Posterior cingulate gyrus (tissue), 11 donors: ENCODE measurements at places on chromosomes 3 and 15.

- no peak for DNase-seq
These were observed 41.1 kb upstream of the GNB5 start for GRCh38 chr15:52232327-52232726.

DNA sequence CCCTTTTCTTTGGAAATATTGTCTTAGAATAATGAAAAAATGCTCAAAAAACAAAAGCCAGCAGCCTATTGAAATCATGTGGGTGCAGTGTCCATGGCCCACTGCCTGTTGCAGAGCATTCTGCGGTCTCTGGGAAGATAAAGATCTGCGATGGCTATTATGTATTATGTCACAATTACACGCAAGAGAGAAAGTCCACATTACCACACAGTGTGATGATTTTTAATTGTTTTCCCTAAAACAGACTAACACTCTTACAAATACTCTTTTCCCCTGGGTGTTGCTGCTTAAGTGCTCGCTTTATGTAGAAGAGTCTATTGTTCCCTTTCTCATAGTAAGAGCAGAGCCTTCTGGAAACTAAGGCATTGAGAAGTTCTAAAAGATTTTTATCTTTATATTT lies 32.2 kb downstream of the SSR3 start:
- DNase-seq = no peak

- no peak for DNase-seq
These were observed 34.2 kb upstream of the TSEN2 start for GRCh38 chr3:12449889-12450682.

GRCh38 chr3:94173673-94174434 lies 111.0 kb downstream of the NSUN3 start:
- no peak for DNase-seq

- no peak for DNase-seq
These were observed 84.4 kb upstream of the HES1 start for GRCh38 chr3:194051366-194052149.

- DNase-seq = no peak
These were observed 117.0 kb upstream of the MRPL3 start for GRCh38 chr3:131619821-131620220.

GRCh38 chr15:79593119-79593869 lies 161.2 kb downstream of the MINAR1 start:
- DNase-seq = no peak

GRCh38 chr3:195160908-195161434 lies 110.0 kb downstream of the XXYLT1 start:
- no peak for DNase-seq

- no peak for DNase-seq
These were observed 112.6 kb upstream of the ALCAM start for GRCh38 chr3:105254154-105254553.

DNA sequence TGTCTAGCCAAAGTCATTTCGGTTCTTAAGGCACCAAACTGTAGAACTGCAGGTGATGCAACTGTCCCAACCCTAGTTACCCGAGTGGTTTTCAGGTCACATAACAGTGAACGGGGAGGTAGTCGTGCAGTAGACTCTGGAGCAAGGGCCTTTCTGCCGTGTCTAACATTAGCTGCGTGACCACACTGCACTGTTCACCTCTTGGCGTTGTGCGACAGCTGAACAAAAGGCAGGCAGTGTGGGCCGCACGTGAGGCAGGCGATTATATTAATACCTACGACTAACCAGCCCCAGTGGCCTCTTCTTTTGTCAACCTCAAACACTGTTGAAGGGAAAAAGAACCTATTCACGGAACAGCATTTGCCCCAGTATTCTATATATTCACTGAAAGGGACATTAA lies 2.8 kb downstream of the LRRN1 start:
- no peak for DNase-seq

DNA sequence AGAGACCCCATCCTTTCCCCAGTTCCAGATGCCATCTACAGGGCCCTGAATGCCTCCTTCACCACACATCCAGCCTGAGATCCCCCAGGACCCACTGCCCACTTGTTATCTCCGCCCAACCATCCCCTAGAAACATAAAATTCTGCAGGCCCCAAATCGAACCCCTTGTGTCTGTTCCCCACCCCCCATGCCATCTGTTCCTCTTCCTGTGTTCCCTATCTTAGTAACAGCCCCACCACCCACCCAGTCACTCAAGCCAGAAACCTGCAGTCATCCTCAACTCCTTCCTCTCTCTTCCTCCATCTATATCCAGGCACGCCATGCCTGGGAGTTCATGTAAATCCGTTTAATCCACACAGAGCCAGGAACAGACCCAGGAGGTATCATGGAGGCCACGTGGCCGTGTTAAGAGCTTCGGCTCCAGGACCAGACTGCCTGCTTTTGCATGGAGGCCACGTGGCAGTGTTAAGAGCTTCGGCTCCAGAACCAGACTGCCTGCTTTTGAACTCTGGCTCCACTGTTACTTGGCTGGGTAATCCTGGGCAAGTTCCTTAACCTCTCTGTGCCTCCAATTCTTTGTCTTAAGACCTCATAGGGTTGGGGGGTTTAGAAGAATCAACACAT lies 4.8 kb downstream of the CSRNP1 start:
- DNase-seq = no peak

DNA sequence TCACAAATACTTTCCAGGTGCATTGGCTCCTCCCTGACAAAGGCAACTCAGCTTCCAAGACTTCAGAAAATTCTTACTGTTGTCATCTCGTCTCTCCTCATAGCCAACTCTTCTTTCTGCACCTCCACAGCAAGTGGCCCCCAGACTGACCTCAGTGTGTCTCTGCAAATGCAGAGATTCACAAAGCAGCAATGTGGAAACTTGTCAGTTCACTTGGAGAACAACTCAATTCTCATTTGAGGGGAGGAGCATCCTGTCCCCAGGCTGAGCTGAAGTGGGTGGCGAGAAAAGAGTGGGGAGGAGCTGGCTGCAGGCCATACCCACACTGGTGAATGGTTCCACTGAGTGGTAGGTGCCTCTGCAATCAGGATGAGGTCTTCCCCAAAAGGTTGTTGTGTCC lies 248.7 kb upstream of the IL12A start:
- peak; percentile 46 for DNase-seq

DNA sequence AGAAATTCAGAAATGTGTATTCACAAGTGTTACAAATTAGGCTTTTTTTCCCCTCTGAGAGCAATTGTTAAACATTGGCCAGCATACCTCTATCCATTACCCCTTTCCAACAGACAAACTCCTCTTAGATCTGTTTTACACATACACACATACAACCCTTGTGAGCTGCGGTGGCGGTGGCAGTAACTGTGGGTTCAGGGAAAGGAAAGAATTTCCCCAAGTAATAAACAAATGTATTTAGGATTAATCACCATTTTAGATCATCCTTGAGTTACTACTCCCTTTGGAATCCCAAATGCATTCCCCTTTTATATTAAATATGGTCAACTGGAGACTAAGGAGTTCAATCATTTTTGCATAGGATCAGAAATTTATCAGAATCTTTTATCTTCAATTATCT lies 667.0 kb downstream of the FHIT start:
- DNase-seq = no peak

- no peak for DNase-seq
These were observed 3.8 kb downstream of the C3orf85 start for GRCh38 chr3:109140318-109140717.

DNA sequence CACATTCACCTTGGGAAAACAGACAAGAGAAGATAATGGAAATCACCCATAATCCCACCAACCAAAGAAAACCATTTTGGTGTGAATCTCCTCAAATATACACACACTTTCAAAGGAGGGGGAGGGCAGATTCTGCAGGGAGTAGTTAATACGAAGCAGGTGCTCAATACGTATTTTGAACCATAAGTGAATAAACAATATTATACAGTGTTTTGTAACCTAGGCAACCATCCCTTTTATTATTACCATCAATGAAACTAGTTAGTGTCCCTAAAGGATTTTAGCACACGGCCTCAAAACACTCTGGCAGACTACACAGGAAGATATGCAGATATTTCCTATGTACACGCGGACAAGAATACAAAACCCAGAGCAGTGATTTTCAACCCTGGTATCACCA lies 6.1 kb downstream of the OSBPL10 start:
- no peak for DNase-seq

DNA sequence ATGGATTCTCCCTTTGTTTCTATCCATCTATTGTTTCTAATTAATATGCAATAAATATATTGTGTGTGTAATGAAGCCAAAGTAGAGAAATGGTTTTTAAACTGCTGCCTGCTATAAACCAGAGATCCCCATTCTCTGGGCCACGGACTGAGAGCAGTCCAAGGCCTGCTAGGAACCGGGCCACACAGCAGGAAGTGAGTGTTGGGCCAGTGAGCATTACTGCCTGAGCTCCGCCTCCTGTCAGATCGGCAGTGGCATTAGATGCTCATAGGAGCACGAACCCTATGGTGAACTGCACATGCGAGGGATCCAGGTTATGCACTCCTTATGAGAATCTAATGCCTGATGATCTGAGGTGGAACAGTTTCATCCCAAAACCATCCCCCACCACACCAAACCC lies 85.2 kb upstream of the POMGNT2 start:
- no peak for DNase-seq

DNA sequence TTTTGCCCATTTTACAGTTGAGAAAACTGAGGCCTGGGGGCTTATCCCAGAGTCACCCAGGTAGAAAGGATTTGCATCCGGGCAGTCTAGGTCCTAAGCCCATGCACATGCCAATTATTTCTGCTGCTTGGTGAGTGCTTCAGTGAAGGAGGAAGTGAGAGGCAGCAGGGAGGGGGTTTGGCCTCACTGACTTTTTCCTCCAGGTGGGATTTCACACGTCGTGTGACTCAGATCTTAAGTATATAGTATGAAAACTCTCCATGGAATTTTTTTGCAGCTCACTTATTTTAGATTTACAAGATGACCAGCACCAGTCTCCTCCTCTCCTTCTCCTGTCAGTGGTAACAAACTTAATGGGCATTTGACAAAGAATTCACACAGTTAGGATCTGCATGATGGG lies 4.6 kb downstream of the ITGA11 start:
- DNase-seq = no peak

- DNase-seq = no peak
These were observed 8.5 kb downstream of the TGFBR2 start for GRCh38 chr3:30614943-30615342.

- no peak for DNase-seq
These were observed 38.2 kb downstream of the SPATA12 start for GRCh38 chr3:57098418-57099310.

DNA sequence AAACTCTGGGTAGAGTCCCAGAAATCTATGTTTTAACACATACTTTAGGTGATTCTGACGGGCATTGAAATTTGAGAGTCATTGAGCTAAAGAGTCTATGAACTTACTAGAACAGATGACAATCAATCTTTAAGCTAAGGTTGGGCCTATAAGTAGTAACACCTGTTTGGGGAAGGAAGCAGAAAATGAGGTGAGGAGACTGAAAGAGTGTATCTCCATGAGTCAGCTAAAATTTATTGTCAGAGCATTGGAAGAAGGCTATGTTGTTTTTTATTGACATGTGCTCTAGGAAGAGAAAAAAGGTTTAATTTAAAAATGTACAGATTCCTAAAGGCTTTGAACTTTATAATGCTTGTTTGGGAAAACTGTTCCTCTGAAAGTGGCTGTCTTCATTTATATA lies 42.9 kb downstream of the TPRG1 start:
- no peak for DNase-seq

GRCh38 chr3:139715743-139716360 lies 38.1 kb upstream of the NMNAT3 start:
- DNase-seq = no peak

- DNase-seq = peak; percentile 39
These were observed 25.6 kb upstream of the CFAP161 start for GRCh38 chr15:81108427-81108826.

DNA sequence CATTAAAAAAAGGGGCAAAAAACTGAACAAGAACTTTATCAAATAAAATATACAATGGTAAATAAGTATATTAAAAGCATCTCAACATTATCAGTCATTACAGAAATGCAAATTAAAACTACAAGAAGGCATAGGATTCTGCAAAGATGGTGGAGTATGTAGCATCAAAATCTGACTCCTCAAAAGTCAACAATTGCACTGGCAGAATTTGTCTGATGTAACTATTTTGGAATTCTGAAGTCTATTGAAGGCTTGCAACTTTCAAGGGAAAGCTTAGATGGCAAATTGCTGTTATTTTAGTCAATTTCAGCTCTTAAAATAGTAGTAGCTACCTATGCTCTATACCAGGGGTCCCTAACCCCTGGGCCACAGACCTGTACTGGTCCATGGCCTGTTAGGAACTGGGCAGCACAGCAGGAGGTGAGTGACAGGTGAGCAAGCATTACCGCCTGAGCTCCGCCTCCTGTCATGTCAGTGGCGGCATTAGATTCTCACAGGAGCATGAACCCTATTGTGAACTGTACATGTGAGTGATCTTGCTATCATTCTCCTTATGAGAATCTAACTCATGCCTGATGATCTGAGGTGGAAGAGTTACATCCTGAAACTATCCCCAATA lies 107.6 kb downstream of the TGFBR2 start:
- no peak for DNase-seq

- no peak for DNase-seq
These were observed 11.9 kb downstream of the SMAD6 start for GRCh38 chr15:66713843-66714508.

DNA sequence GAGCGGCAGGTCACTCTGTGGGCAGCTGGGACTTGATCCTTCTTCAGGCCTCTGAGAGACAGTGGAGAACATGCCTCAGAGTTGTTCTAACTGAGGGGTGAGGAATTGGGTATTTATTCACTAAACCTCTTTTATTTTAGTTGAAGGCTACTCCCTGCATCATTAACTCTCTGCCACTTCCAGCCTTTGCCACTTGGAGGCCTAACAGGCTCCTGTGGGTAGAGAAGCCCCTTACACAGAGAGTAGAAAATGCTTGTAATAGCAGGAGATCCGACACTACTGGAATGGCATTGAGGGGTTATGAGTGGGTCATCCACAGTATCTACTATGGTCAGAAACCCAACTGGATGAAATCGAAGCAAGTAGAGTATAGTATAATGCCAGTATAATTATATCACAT lies 81.7 kb downstream of the RYR3 start:
- DNase-seq = no peak

GRCh38 chr3:156483961-156484787 lies 70.7 kb downstream of the SSR3 start:
- no peak for DNase-seq

GRCh38 chr3:151410891-151411559 lies 26.5 kb upstream of the P2RY12 start:
- no peak for DNase-seq

DNA sequence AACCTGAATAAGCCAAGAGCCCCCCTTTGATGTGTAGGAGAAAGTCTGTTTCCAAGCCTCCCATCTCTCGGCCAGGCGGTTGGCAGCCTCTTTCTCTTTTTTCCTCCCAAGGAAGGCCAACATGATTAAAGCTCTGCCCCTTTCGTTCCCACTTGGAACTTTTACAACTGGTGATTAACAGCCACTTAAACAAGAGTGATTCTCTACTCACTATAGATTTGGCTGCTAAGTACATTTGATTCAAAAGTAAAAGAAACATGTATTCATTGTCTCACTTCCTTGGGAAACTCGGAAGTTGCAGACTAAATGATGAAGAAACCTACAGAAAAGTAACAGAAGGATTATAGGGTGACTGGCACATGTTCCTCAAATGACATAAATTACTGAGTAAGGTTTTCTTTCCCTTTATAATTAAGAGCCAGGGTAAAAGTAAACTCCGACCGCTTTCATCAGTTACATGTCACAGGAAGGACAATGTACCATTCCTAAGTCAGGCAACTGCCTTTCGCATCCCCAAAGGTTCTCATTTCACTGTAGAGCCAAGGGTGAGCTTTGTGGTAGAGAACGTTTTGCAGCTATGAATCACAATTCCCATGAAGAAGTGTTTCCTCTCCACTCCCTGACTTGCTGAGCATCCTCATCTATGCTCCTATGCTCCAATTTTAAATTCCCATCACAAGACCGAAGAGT lies 72.7 kb downstream of the MB21D2 start:
- DNase-seq = no peak
